ENCODE measurements at places on chromosomes 1 and 21. TPM values are rescaled to one million over a fixed set of nuclear protein-coding genes. Genes with fewer than 3 reads are reported as not detected.

- DNase-seq = no peak
These were observed 134.8 kb downstream of the SETD4 start for GRCh38 chr21:35925497-35925896.

DNA sequence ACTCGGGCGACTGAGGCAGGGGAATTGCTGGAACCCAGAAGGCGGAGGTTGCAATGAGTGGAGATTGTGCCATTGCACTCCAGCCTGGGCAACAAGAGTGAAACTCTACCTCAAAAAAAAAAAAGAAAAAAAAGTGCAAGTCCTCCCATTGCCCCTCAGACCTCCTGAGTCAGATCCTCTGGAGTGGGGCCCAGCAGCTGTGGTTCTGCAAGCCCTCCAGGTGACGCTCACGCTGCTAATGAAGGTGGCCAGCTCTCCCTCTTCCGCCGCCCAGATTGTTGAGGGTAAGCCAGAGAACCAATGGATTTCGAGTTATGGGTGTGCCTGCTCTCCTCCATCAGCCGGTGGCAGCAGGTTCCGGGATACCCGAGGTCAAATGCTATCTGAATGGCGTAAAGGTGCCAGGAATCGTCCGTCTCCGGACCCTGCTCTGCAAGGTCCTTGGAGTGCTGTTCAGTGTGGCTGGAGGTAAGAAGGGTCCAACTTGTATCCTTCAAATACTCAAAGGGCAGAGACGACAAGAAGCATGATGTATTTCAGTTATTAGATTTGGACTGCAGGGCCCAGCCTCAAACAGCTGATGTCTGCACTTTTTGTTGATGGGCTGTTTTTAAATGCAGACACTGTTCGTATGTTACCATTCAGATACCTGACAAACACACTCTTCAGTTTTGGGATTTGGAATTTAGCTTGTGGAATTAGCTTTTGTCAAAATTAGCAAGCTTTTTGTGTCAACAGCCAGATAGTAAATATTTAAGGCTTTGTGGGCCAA, 17.6 kb downstream of the CLCN6 start:
- no peak for DNase-seq

DNA sequence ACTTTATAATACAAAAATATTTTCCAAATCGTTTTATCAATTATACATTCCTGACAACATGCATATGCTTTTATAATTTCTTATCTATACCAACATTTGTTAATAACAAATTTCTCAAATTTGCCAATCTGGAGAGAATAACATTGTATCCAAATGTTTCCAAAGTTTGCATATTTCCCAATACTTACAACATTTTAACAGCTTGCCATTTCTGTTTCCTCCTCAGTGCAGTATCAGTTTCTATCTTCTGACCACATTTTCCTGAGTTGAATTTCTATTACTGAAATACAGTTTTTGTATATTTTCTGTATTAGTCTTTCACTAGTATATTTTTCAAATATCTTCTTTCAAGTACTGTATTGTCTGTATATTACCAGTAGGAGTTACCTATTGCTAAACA, 1594.3 kb downstream of the PLA2G4A start:
- no peak for DNase-seq

- no peak for DNase-seq
These were observed 685 bp upstream of the VAMP4 start for GRCh38 chr1:171742577-171742922.

- DNase-seq = no peak
These were observed 163.8 kb upstream of the KCNK2 start for GRCh38 chr1:214918745-214919144.

GRCh38 chr1:35557118-35557610, at the start of gene KIAA0319L:
KIAA0319L (minus strand) TSS chr1:35557403; CDS start chr1:35554491, 2,912 bp downstream.
- no peak for DNase-seq

DNA sequence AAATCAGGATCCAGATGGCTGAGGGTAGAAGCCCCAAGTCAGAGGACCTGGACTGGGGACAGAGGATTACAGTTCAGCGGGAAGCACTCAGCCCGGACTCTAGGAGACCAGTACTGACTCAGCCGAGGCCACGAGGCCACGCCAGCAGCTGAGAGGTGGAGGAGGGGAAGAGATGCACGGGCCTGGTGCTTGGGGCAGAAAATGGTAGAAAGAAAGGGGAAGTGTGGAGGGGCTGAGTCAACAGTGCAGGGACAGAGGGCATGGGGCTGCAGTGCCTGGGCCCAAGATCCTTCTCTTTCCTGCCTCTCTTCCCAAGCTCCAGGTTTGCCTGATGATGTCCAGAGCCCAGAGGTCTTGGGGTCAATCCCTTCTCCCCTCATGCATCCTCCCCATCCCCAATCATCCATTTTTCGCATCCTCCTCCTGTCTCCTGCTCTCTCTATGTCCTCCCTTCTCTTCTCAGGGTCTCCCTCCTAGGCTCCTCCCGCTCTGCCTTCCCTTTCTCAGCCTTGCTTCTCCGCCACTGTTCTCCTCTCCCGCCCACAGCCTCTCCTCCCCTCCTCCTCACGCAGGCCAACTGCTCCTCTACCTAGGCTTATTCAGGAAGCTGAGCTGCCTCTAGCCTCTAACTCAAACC, 7.7 kb downstream of the ARHGEF2 start:
- no peak for DNase-seq

DNA sequence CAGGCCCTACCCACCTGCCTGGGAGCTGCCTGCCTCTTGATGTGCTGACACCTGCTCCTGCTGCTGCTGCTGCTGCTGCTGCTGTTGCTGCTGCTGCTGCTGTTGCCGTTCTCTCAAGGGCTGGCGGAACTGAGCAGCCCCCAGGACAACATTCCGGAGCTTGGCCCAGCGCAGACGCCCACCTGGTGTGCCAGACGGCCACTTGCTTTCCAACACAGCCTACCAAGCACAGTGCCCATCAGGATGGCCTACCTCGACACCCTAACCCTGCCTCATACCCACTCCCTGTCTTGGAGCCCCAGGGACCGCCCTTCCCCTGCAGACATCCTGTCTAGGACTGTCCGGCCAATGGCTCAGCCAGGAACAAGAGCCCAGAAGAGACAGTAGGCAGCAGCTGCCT, 11.8 kb downstream of the DENND4B start:
- no peak for DNase-seq

DNA sequence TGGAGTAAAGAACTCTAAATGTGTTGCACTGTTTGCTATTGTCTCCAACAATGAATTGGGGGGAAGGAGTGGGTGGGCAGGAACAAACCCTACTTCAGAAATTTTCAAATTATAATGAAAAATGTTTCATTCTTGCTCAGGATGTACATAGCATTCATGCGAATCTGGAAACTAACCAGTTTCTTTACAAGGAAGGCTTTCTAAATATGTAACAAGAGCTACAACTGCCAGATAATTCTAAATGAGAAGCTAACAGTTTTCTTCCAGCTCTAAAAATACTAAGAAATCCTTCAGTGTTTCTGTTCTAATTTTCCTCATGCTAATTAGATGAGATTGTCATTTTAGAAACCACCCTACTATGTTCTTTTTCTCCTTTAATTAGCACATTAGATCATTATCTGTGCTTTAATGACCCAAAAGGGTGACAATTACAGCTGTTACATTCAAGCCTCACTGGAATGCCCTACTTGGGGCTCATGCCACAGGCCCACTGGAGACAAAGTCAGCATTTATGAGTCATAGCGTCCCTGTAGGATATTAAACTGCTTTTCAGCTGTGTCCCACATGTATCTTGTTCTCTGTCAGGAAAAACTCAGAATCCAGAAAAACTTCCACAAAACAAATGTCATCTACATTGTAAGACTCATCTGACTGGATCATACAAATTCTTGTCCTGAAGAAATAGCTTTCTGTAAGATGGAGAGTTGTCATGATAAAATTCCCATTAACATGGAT, 804.6 kb upstream of the CXADR start:
- no peak for DNase-seq

GRCh38 chr1:169890761-169891538, 2.7 kb downstream of the SCYL3 start:
- peak; percentile 32 for DNase-seq

GRCh38 chr1:187624812-187625545, 796.2 kb downstream of the PLA2G4A start:
- no peak for DNase-seq

- no peak for DNase-seq
These were observed 172.8 kb upstream of the TMEM51 start for GRCh38 chr1:14980621-14981218.

GRCh38 chr1:19209439-19209989, 552 bp downstream of the UBR4 start:
- DNase-seq = peak; percentile 29

DNA sequence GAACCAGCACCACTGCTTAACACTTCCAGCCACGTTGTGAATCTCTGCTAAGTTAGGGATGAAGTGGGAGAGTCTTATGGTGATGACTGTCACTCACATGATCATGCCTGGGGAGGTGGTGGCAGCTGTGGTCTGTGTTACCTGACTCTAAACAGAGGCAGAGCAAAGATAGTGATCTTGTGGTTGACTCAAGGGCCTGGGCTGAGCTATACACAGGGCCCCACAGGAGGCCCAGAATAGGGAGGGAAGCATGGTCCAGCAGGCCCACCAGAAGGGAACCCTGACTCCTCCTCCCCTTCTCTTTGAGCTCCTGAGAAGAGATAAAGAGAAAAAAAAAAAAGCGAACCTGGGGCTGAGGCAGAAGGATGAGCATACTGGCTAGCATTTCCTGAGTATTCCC, 55.0 kb downstream of the PLXNA2 start:
- DNase-seq = no peak

GRCh38 chr1:110007046-110007830, 22.7 kb downstream of the AHCYL1 start:
- no peak for DNase-seq

DNA sequence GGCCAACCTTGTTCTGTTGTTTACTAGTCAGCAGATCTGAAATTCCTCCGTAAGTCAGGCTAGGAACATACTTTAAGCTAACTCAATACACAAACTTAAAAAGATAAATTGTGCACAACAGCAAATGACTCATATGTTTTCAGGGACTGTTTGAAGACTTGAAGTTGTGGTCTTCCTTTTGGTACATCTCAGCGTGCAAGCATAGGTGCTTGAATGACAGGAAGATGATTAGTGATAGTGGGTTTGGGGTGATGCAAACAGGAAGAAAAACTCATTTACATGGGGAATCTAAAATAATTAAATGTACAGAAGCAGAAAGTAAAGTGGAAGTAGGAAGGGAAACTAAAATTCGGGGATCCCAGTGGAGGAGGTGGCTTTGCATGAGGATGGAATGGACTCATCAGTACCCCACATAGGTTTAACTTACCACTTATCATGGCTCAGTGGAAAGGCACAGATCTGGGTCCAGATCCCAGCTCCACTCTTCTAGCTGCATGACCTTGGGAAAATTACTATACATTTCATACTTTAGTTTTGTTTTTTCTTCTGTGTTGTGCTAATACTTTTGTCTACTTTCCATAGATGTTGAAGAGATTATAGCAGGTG, 122.3 kb downstream of the XCL2 start:
- no peak for DNase-seq

DNA sequence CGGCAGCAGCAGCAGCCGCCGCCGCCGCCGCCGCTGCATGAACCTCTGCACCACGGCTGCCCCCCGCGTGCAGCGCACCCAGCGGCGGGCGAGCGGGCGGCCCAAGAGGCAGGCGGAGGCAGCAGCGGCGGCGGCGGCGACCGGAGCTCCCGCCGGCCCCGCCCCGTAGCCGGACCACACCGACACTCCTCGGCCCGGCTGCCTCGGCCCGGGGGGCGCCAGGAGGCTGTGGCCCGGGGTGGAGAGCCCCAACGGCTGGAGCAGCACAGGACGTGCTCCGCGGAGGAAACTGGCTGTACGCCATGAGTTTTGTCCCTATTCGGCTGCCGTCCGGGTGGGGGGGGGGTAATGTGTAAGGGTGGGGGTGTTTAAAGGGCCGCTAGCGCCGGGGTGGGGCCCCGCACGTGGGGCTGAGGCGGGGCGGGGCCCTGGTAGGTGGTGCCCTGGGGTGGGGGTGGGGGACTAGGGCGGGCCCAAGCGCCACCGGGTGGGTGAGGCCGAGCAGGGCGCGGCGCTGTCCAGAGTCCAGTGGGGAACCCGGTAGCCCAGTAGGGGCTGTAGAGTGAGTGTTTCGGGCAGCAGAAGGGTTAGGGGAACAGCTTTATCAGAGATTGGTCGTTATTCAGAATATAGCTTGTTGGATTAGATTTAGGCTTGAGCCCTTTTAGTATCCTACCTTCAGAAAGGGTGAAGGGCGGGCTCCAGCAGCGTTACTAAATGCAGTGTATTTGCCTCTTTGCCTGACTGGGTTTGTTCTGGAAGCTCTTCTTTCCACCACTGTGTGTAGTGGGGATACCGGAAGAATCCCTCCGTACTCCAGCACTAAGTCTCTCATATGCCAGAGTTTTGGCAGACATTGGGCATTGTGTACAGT, at the start of gene FAM78B:
FAM78B (minus strand) TSS at position 304 of the 874 bp plus-strand sequence. CDS start 753 bp downstream, outside the sequence.
- no peak for DNase-seq

DNA sequence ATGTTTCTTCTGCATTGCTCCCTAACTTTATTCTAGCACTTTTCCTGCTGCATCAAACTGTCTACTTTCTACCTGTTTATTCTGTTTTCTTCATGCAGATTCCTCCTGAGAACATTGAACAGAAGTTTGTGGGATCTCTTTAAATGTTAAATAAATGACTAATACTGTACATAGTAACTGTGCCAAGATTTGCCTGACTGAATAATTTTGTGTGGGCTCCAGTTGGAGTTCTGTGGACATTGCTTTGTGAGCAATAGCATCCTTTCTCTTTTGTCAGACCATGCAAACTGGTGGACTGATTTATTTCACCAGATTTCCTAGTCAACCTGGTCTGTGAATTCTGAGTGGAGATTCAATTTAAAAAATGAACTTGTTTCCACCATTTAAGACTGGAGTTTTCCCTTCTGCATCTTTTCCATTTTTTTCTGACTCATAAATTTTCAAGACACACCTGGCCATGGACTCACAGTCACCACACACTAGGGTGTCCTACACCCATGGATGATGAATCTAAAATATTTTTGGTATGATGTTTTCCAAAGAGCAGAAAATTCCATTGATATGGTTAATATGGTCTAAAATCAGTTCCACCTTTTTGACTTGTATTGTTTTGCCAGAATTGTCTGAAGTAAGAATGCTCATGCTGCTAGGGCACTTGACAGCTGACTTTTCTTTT, 140.7 kb upstream of the SPAG17 start:
- DNase-seq = no peak

- DNase-seq = no peak
These were observed 675 bp downstream of the TMCO2 start for GRCh38 chr1:40248412-40248811.

The ZBTB21 gene
- polyA plus RNA-seq = 10.2 TPM

The SLC66A1 gene
- polyA plus RNA-seq = 11.5 TPM

The NTMT2 gene
- polyA plus RNA-seq = not detected

The ZNF593OS gene
- 0.62 TPM for polyA plus RNA-seq

The CYP4Z1 gene
- polyA plus RNA-seq = 0.12 TPM

The VWA5B1 gene
- 1.2 TPM for polyA plus RNA-seq

The DNTTIP2 gene
- polyA plus RNA-seq = 78.2 TPM

The POGK gene
- 42.6 TPM for polyA plus RNA-seq

The SYPL2 gene
- 6.7 TPM for polyA plus RNA-seq

The S100A10 gene
- polyA plus RNA-seq = 228 TPM

The MSH4 gene
- polyA plus RNA-seq = 0.25 TPM

The TGFB2 gene
- 13.6 TPM for polyA plus RNA-seq

The CFAP57 gene
- 3.1 TPM for polyA plus RNA-seq

The C1orf74 gene
- 4.1 TPM for polyA plus RNA-seq

The ARTN gene
- polyA plus RNA-seq = 1.7 TPM

Data from right renal cortex interstitium (tissue), 3 donors.